CD4-positive, alpha-beta T cell treated with Interleukin-4 for 4 hours (primary cell): ENCODE measurements at places on chromosomes 3 and 15.

DNA sequence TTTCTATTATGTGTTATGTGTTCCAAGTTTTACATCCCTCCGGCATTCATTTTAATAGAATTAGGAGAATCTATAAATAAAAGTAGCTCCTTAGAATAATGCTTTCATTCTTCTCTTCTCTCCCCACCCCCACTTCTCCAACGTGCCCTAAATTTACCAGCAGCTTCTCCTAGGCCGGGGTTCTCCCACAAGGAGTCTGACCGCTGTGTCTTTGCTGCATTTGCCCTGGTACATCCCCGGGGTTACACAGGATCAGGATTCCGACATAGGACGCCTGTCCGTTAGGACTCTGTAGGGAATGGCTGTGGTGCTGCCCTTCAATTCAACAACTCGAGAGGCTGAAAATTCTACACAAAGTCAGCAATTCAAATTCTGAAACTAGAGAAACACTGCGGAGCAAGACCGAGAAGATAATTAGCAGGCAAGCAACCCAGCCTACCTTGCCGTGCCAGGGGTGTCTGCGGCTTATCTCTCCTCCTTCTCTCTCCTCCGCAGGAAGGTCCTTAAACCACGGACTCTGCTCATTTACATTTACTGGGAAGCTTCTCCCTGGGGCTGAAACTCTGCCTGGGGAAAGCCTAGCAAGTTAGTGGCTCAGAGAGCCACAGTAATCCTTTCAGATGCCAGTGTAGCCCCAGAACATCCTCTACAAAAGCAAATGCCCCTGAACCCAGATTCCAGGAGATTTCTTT, 18.8 kb downstream of the PCSK6 start:
- no peak for DNase-seq

DNA sequence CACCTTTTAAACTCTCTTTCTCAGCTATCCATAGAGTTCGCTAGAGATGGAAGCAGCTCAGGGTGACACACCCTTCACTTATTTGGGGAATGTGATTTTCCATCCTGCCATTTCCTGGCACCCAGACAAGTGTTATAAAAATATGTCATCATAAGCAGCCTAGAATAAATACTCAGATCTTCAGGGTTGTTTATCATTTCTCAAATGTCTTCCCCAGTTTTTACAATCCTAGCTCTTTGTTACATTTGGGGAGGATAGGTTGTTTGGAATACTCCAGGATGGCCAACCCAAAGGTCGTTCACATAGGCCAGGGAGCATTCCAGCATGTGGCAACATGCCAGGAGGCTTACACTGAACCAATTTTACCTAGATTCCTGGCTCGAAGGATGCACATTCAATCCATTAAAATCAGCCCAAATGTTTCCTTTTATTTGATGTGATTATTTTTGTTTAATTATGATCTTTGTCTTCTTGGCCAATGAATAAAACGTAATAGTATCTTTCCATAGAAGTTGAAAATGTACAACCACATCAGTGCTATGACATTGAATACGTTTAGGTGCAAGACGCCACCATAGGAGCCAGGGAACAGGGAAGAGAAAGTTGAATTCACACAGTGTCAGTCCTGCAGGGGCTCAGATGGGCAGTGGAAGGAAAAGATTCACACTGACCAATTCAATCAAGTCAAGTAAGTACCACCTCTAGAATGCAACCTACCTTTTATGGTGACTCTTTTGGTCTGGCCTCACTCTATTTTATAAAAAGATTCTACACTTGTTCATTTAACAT, 537.7 kb upstream of the MDFIC2 start:
- no peak for DNase-seq

DNA sequence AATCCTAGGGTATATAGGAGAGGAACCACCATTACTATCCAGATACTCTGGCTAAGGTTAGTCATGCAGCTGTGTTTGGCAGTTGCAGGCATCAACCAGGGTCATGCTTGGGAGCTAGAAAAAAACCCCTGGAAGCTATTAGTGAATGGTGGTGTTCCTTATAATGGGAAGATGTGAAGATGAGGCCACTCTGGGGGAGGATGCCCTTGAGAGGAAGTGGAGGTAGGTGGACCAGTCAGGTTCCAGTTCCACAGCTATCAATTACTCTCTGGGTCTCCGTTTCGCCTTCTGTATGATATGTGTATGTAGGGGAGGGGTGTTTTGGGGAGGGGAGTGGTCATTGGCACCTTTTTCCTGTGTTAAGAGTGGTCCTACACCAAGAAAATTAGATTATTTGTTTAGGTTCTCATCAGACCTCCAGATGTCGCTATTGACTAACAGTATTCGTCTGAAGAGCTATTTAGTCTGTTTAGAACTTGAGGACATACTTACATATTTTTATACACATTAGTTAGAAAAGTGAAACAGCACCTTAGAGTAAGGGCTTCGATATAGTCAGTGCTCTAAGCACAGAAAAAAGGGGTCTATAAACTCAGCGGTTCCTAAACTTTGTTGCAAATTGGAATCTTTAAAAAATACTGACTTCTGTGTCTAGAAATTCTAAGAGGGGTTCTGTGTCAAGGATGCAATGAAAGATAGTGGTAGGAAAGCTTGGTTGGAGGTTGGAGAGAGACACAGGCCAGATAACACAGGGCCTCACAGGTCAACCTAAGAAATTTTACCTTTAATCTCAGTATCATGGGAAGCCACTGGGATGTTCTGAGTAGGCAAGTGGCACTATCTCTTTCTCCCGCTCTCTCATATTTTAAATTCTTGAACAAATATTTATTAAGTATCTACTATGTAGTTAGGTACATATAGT, 9.1 kb upstream of the HPS3 start:
- DNase-seq = peak; percentile 66

DNA sequence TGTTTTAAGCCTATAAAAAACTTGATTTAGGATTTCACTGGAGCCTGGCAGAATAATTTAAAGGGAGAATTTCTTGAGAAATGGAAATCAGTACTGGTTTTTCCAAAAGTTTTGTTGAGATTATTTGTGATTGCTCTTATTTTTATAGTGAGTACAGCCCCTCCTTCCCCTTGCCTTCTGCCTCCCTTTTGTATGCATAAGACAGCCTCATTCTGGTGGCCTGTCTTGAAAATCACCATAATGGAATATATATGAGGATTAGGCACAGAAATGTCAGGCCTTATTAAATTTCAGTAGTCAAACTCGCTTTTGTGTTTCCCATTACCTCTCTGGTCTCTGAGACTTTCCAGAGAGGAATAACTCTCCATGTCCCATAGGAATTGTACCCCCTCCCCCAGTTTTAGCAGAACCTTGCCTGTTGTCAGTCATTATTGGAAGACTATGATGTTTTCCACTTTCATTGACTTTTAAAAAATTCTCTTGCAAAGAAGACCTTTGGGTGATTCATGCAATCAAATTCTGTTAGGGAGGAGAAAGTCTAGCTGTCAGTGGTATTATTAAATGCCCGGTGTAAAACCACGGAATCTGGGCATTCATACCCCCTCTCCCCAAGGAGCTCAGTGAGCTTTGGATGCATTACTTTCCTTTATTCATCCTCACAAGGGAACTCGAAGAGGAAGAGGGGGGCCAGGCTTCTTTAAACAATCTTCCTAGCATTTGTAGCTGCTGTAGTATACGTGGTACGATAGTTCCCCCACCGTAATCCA, 171.6 kb upstream of the TSC22D2 start:
- DNase-seq = no peak

GRCh38 chr3:66083784-66084213, 45.1 kb upstream of the MAGI1 start:
- no peak for DNase-seq

DNA sequence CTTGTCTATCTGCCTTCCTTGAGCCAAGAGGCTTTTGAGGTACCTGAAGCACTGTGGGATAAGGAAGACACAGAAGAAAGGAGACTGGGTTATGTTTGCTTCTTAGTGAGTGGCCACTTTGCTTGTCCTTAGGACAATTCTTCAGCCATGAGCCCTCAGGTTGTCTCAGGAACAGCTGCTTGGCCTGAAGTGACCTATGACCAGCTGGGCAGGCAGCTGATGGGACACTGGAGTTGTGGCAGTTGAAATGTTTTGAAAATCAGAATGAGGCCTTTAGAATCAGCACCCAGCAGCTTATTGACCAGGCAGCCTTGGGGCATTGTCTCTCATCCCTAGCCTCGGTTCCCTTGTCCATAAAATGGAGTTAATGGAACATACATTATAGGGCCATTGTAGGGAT, 37.0 kb downstream of the RBP2 start:
- DNase-seq = no peak

GRCh38 chr3:186930641-186931531, 560 bp downstream of the ST6GAL1 start:
- peak; percentile 83 for DNase-seq

- no peak for DNase-seq
Measured at GRCh38 chr15:29934251-29934650, 112.0 kb upstream of the TJP1 start.
